ENCODE measurements at places on chromosomes 7 and 10. TPM values are rescaled to one million over a fixed set of nuclear protein-coding genes. Genes with fewer than 3 reads are reported as not detected.

Gene CARD11
- polyA plus RNA-seq = 4.9 TPM

Gene RASSF4
- 0.21 TPM for polyA plus RNA-seq

Gene LOXL4
- not detected for polyA plus RNA-seq

Gene KIF20B
- 8.0 TPM for polyA plus RNA-seq

GRCh38 chr7:1804310-1804709 lies 134.2 kb downstream of the ELFN1 start:
- no peak for DNase-seq

- no peak for DNase-seq
Observed at GRCh38 chr10:126013489-126014281, 117.3 kb downstream of the FANK1 start.

DNA sequence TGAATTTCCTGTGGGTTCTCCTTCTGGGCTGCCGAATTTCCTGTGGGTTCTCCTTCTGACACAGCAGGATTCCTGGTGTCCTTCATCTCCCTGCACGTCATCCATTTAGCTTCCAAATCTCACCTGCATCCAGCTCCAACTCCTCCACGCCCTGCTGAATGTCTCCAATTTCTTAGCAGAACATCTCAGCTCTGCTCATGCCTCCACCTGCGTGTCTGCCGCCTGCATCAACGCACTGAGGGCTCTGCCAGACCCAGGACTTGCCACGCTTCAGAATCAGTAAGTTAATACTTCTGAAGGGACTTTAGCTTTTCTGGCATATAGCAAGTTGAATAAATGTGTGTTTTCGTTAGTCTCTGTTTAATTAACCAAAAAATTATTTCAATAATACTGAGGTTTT lies 31.1 kb upstream of the VIPR2 start:
- peak; percentile 23 for DNase-seq

GRCh38 chr7:41795276-41795833 lies 92.5 kb upstream of the INHBA start:
- no peak for DNase-seq

- DNase-seq = no peak
Observed at GRCh38 chr10:58797356-58797755, 284.7 kb downstream of the BICC1 start.

GRCh38 chr10:115727129-115727528 lies 545.9 kb downstream of the GFRA1 start:
- no peak for DNase-seq

DNA sequence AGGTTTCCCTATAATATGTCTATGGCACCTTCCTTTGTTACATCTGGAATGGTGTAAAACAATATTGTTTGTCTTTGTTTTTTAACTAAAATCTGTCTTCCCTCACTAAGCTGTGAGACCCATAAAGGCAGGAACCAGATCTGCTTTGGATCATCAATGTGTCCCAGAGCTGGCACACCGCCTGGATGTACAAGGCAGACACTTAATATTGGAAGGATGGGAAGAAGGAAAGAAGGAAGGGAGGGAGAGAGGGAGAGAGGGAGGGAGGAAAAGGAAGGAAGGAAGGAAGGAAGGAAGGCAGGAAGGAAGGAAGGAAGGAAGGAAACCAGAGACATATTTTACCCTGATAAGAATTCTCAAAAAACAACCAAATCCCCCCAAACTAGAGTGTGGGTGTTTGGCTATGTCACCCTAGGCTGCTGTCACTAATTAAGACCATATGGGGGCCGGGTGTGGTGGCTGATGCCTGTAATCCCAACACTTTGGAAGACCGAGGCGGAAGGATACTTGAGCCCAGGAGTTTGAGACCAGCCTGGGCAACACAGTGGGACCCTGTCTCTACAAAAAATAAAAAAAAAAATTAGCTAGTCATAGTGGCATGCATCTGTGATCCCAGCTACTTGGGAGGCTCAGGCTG lies 59.6 kb downstream of the SH3PXD2A start:
- no peak for DNase-seq

DNA sequence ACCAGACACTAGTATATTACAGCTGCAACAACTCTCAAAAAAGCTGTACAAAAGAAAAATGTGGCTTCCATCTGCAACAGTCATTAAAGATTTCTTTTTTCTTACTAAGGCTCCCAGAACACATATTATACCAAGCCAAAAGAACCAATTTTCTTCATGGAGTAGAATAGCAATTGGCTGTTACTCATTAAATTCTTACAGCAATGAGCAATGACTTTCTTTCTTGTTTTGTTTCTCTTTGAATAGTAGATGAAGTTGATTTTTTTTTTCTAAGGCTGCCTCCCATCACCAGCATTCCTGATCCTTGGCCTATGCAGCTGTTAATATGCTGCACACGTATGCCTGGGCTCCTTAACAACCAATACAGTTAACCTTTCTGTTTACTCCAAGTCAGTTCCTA lies 36.6 kb upstream of the SPOCK2 start:
- DNase-seq = no peak

DNA sequence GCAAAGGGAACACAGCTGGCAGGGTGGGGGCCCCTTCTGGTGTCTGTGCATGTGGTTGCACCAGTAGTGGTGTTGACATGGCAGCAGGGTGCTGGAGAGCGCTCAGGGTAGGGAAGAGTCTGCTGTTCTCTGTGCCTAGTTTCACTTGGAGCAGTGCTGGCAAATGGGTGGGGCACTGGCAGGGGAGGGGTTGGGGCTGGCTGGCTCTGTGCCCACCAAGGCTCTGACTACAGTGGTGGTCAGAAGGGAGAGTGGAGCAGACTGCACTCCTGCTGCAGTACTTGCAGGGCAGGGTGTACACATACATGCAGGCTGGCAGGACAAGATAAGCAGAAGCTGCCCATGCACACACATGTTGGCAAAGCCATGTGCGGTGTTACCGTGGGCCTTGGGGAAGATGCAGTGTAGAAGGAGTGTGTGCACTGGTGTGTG lies 18.2 kb downstream of the FAM25A start:
- DNase-seq = no peak

DNA sequence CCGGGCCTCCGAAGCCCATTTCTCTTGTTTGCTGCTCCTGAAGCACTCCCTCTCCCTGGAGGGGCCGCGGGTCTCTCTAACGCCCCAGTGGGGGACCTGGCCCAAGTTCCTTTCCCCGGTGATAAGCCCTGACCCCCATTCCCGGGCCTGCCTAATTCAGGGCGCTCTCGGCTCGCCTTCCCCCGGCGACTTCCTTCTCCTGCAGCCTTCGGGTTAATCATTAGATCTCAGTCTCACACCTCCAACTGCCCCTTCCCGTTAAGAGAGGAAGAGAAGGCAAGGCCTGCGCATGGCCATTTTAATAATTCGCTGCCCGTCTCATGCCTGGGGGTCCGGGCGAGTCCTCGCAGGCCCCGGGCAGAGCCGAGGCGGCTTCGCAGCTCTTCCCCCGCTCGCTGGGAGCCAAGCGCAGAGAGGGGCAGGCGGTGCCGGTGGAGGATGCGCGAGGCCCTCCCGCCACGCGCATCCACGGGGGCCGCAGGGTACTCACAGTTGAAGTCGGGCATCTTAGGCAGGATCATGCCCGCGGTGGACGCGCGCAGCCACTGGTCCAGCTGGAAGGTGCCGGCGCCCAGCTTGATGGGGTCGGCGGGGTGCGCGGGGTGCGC lies 1.2 kb downstream of the MNX1 start:
- DNase-seq = no peak

GRCh38 chr10:4082861-4083260 lies 297.9 kb upstream of the KLF6 start:
- no peak for DNase-seq

GRCh38 chr7:6271060-6271658 lies 1.3 kb downstream of the CYTH3 start:
- DNase-seq = peak; percentile 67

DNA sequence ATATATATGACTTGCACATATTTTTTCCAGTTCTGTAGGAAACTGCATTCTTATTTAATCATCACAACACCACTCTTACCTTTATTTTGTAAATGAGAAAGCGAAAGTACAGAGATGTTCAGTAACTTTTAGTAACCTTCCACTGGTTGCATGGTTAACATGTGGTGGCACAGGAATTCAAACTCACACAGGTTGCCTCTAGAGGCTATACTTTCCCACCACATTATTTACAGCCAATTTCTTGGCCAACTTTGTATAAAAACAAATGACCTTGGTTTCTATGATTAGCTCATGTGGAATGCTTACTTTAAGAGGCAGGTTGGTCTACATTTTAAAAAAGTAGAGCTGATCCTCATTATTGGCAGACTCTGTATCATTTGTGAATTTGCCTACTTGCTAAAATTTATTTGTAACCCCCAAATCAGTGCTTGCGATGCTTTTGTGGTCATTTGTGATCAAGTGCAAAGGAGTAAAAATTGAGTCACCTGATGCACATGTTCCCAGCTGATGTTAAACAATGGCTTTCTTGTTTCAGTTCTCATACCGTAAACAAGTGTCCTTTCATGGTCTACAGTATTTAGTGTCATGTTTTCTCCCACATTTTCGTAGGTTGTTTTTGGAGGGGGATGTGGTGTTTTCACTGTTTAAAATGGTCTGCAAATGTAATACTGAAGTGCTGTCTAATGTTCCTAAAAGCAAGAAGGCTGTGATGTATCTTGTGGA lies 14.8 kb downstream of the BBS9 start:
- no peak for DNase-seq

Gene FAM241B
- polyA plus RNA-seq = 24.9 TPM

Gene CHST3
- not detected for polyA plus RNA-seq

Gene TCF7L2
- polyA plus RNA-seq = 1.3 TPM

Gene PYROXD2
- 0.98 TPM for polyA plus RNA-seq

- DNase-seq = no peak
Observed at GRCh38 chr7:79664884-79665676, 211.6 kb upstream of the MAGI2 start.

DNA sequence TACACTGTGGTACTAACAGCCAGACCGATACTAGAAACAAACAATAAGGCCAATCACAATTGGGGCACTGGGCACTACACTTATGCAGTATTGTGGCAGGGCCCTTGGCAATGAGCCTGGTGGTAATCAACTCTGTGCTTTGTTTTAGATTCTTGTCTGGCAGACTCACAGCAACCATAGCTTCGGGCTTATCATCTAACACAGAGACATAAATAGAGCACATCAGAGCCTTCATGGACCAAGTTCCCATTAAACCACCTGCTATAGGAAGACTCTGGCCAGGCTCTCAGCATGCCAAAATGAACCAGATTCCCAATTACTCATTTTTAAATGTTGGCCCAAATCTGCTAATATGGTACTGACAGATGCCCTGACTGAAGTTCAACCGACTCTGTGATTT lies 218.6 kb downstream of the DGKI start:
- DNase-seq = no peak

Gene C10orf62
- polyA plus RNA-seq = not detected

DNA sequence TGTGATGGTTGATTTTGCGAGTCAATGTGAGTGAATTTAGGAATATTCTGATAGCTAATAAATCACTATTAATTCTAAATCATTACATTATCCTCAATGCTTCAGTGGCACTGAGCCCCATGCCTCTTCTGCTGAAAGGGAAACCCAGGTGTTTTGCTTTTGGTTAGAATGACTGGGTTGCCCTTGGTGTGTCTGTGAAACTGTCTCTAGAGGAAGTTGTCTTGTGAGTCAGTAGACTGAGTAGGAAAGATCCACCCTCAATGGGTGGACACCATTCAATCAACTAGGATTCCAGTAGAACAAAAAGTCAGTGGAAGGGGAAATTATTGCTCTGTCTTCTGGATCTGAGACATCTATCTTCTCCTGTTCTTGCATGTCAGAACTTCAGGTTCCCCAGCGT lies 472.4 kb downstream of the ANKRD7 start:
- no peak for DNase-seq

DNA sequence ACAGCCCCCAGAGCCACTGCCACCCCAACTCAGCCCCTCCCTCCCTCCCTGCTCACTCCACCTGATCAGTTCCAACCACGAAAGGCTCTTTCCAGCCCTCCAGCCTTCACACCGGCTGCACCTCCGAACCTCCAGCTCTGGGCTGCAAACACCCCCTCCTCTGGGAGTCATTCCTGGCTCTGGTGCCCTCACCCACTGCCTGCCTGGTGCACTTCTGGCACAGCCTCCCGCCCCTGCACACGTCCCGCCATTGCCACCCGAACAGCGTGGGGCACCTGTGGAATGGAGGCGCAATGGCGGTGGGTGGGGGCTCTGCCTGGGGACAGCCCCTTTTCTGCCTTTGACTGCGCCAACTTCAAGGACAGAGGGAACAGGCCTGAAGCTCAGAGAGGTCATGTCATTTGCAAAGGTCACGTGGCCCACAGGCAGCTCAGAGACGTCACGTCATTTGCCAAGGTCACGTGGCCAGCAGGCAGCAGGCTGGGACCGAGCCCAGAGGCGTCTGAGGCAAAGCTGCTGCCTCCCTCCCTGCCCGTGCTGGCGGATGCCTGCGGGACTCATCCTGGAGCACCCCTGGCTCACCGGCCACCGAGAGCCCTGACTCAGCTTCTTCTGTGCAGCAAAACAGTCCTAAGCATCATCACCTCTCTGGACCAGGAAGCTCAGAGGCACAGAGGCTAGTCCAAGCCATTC lies 76.0 kb upstream of the DNAAF5 start:
- no peak for DNase-seq
